ENCODE measurements at places on chromosomes 16 and 17.

GRCh38 chr17:1878419-1879121 lies 48.8 kb downstream of the RPA1 start:
- no peak for DNase-seq

DNA sequence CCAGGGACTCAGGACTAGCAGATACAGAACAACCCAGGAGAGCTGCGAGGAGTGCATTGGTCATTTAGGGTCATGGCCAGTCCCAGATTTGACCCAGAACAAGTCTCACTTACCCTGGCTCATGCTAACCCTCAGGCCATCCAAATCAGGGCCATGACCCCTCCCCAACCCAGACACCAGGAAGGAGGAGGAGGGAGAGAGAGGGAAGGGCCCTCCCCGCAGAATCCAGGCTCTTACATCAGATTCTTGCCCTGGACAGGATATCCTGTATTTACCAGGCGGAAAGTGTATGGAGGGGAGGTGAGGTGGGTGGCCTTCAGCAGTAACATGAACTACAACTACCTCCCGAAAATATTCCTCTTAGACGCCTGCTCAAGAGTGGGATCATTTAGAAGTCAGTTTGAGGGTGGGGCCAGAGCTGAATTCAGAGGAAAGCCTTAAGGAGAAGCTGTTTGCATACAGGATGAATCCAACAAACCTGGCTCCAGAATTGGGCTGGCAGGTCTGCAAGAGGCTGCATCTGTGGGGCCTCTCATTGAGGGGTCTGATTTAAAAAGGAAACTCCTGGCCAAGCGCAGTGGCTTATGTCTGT lies 2.1 kb downstream of the VAT1 start:
- no peak for DNase-seq

GRCh38 chr16:2912330-2913199 lies 834 bp downstream of the FLYWCH1 start:
- peak; percentile 53 for DNase-seq

GRCh38 chr17:79695797-79696609 lies 34.7 kb upstream of the ENPP7 start:
- DNase-seq, result no peak

DNA sequence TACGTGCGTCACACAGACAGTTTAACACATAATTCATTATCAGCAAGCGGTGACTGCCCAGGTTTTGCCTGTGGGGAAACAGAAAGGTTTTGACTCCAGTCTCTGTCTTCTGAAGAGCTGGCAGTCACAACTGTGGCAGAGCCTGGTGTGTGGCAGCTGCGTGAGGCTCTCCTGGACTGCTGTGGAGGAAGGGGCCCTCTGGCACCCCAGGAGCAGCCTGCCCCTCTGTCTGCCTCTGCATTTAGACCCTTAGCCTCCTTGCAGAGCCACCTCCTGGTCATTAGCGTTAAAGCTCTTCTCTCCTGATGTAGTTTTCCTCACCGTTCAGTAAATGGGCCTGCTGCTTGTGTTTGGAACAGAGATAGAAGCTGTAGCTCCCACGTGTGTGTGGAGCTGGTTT lies 10.9 kb downstream of the RAB40C start:
- DNase-seq, result no peak

GRCh38 chr17:48153691-48154358 lies 46.3 kb downstream of the SNX11 start:
- no peak for DNase-seq

Data from activated CD4-positive, CD25-positive, alpha-beta regulatory T cell treated with anti-CD3 and anti-CD28 coated beads, Interleukin-2, amount 50 U/mL, for 72 hours (primary cell).